NCI-H1694 treated with DMSO at 0.1 percent for 48 hours (cell line): ENCODE measurements at places on chromosomes 3 and 15.

- DNase-seq, result no peak
Observed at GRCh38 chr15:61404567-61404966, 175.5 kb upstream of the RORA start.

- DNase-seq, result no peak
Observed at GRCh38 chr15:32859996-32860395, 142.2 kb downstream of the GREM1 start.

- DNase-seq, result no peak
Observed at GRCh38 chr15:51866751-51867150, 37.3 kb downstream of the TMOD3 start.

- DNase-seq, result no peak
Observed at GRCh38 chr3:149479621-149480325, 5.3 kb downstream of the TM4SF4 start.

GRCh38 chr3:170869645-170870593, at the start of gene RPL22L1:
RPL22L1 (minus strand) TSS chr3:170870195; CDS start chr3:170870167, 28 bp downstream.
- no peak for DNase-seq

DNA sequence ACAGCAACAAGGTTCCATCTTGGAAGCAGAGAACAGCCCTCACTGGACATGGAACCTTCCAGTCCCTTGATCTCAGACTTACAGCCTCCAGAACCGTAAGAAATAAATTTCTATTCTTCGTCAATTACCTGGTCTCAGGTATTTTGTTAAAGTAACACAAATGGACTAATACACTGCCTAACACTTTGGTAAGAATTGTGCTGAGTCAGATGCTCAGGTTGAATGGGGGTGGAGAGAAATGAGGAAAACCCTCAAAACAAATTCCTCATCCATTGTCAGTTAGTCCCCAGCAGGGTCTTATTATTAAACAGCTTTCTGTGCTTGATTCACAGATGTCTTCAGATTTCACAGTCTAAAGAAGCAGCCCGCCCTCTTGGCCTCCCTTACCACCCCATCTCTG, 306.2 kb upstream of the SLCO3A1 start:
- DNase-seq, result no peak

DNA sequence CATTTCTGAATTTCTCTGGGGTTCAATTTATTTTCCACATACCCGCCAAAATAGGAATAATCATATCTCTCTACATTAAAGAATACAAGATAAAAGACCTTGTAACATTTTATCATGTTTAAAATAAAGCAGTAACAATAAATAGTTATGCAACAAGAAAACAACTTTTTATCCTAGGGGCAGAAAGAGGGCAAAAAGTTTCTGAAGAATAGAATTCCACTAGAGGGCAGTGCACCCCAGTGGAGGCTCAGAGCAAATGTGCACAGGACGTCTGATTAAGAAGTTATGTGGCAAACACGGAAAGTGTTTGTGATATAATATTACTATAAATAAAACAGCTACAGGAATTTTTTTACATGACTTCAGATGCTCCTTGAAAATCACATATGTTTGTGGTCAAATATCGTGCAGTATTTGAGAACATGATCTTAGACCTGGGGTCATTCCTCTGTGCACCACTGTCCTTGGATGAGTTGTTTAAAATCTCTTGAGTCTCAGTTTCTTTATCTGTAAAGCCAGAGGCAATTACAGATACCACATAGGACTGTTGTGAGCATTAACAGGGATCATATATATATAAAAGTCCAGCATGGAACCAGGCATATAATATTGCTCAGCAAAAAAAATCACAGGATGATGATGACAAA, 13.2 kb upstream of the PIK3R4 start:
- DNase-seq, result peak; percentile 43

DNA sequence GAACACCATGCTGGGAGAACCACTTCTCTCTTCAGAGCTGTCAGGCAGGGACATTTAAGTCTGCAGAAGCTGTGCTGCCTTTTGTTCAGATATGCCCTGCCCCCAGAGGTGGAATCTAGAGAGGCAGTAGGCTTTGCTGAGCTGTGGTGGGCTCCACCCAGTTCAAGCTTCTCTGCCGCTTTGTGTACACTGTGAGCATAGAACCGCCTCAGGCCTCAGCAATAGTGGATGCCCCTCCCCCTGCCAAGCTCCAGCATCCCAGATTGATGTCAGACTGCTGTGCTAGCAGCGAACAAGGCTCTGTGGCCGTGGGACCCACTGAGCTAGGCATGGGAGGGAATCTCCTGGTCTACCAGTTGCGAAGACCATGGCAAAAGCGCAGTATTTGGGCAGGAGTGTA, 121.6 kb downstream of the NFKBIZ start:
- DNase-seq, result no peak

- no peak for DNase-seq
Observed at GRCh38 chr3:122668930-122669730, 11.5 kb upstream of the PARP14 start.

DNA sequence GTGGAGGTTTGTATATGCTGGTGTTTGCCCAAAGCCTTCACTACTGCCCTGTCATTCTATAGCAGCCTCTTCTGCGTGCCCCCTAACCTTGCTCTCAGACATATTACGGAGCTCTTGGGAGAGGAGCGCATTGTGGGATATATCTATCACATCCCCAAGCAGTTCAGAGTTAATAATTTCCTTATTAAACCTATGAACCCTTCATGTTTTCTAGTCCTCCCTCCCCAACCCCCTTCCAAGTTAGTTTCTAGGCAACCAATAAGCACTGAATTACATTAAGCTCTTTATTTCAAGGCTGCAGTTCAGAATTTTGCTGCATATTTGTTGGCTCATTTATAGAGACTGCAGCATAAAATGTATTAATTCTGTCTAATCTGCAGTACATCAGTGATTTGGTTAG, 57.3 kb upstream of the GRM7 start:
- DNase-seq, result no peak

DNA sequence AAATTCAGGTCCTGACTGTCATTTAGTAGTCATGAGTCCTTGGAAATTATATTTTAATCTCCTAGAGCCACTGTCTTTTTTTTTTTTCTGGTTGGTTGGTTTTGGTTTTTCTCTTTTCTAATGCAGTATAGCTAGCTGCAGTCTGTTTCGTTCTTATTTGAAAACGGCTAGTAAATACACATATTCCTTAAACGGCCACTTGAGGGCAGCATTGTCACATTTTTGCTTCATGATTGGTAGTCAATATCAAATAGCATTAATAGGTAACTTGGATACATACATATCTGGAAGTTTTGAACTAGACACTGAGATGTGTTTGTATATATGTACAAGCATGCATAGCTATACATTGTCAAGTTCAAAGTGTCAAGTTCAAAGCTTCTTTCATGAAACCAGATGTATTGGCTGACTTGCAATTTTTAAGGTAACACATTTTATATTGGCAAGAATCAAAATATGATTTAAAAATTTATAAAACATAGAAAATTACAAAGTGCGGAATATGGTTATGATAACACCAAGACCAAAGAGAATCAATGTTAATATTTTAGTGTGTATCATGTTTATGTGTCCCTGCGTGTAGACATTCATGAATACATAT, 22.5 kb downstream of the GABRA5 start:
- peak; percentile 5 for DNase-seq

GRCh38 chr3:118098827-118099226, 935.8 kb downstream of the IGSF11 start:
- DNase-seq, result no peak

- DNase-seq, result no peak
Observed at GRCh38 chr3:71726146-71726545, 944 bp upstream of the EIF4E3 start.

GRCh38 chr3:126024049-126024854, 55.3 kb downstream of the ROPN1B start:
- DNase-seq, result no peak

GRCh38 chr3:186069199-186069598, 39.7 kb downstream of the ETV5 start:
- DNase-seq, result no peak

GRCh38 chr3:104933972-104934371, 432.7 kb upstream of the ALCAM start:
- no peak for DNase-seq

DNA sequence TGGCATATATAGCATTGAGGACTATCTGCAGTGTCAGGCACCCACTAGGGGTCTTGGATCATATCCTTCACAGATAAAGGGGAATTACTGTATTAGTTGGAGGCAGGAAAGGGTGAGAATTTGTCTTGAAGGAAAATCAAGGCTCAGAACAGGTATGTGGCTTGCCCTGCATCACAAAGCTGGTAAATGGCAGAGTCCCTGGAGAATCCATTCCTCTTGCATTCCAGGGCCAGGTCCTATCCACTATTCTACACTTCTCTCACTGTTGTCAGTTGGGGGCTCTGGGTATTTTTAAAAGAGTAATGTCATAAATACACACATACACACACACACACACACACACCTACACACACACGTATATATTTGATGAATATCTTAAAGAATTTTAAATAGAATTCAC, 19.8 kb upstream of the FGF12 start:
- no peak for DNase-seq

DNA sequence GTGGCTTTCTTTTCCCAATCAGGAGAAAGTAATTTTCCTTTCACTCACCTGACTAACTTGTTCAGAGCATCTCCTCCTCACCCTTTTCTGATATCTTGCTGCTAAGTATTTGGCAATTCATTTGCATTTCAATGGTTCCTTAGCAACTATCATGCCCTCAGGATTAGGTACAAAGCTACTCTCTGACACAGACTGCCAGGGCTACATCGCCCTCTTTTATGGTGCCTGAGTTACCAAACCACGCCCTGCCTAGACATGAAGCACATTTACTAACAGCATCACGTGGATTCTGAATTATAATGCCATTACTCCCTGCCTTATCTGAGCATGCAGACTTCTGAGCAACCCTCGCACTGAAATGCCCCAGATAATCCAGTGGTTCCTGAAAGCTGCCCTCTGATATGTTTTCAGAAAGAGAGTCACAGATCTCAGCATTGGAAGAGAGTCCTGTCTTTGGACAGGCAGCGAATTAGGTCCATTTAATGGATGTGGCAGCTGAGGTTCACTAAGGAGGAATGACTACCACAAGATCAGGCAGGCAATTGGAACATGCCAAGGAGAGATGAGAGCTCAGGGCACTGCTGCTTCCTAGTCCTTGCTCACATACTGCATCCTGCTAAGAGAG, 14.5 kb downstream of the EPHB1 start:
- DNase-seq, result no peak

GRCh38 chr3:36403661-36404060, 23.4 kb downstream of the STAC start:
- no peak for DNase-seq

- DNase-seq, result peak; percentile 11
Observed at GRCh38 chr15:59372352-59373211, at the start of gene MYO1E. MYO1E (minus strand) TSS chr15:59372871; CDS start chr15:59372500, 371 bp downstream.

GRCh38 chr3:44729384-44729910, at the start of gene ZNF501:
ZNF501 (plus strand) TSS chr3:44729635; CDS start chr3:44734422, 4,787 bp downstream.
- no peak for DNase-seq

DNA sequence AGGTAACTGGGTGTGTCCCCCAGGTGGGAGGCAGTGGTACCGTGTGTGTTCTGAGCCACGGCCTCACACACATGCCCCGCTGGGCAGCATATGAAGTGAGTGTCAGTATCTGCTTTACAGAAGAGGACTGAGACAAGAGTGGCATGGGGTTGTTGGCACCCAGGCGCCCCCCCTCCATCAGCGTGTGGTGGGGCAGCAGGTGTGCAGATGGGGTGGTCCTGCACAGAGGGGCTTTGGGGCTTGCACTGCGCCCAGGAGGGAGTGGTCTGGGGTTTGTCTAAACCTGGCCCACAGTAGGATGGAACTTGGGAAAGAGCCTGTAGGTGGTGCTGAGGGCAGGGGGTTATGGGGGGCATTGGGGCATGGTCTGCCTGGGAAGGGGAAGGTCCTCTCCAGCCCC, 176.0 kb downstream of the APBA2 start:
- no peak for DNase-seq

DNA sequence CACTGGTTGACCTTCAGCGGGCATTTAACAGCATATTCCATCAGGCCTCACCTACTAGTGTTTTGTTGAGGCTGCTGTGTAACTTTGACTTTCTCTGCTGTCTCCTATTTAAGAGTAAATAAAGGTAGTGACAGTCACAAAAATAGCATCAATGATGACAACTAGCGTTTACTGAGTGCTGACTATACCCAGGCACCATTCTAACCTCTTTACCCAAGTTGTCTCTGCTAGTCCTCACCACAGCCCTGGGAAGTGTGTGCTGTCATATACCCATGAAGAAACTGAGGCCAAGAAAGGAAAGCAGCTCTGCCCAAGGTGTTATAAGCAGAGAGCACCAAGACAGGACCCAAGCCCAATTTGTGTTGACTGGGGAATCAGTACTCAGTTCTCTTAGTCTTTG, 286.4 kb upstream of the CTDSPL start:
- no peak for DNase-seq

- peak; percentile 3 for DNase-seq
Observed at GRCh38 chr3:77780278-77780996, 740.5 kb downstream of the ROBO2 start.

DNA sequence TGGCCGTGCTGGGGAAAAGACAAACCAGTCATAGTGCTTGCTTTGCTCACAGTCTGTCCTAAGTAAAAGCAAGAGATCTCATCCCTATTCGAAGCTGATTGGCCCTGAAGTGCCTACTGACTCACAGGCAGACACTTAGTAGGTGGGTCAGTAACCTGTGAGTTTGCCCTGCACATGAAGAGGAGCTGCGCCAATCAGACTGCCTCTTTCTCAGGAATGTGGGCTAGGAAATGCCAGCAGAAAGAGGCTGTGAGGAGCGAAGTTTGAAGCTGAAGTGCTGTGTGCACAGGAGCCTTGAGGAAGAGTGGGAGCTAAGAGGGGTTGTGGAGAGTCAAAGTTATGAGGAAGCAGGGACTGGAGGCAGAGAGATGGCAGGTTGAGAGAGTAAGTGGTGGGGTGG, 126.8 kb downstream of the IL20RB start:
- DNase-seq, result no peak

- no peak for DNase-seq
Observed at GRCh38 chr3:99084156-99084555, 182.7 kb upstream of the DCBLD2 start.

- no peak for DNase-seq
Observed at GRCh38 chr3:99505646-99506269, 132.6 kb upstream of the COL8A1 start.

DNA sequence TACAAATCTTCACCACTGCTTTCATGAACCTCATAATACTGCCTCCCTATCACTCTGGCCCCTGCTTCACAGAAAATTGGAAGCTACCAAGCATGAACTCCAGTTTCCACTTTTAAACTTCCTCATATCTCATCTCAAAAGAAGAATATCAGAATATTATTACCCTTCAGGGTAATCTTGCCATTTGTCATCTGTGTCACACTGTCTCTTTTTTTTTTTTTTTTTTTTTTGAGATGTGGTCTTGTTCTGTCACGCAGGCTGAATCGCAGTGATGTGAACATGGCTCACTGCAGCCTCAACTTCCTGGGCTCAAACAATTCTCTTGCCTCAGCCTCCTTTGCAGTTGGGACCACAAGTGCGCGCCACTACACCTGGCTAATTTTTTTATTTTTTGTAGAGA, 80.4 kb upstream of the TCF12 start:
- DNase-seq, result no peak

DNA sequence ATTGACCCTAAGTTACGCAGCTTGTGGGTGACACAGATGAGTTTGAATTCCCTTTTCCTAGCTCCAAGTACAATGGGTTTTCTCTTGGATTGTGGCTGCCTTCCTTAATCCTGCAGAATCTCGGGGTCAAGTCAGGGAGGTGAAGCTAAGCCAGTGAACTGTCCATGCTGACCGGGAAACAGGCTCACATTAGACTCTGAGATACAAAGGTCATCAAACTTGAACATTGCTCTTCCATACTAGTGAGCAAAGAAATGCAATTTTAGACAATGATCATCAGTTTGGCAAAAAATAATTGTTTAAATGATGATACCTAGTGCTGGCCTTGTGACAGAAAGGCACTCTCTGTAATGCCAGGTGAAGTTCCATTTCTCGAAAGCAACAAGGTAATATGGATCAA, 31.6 kb downstream of the SLC6A1 start:
- no peak for DNase-seq

- DNase-seq, result no peak
Observed at GRCh38 chr3:151404316-151404715, 19.8 kb upstream of the P2RY12 start.
